ENCODE measurements at places on chromosomes 13 and 19.
A peak's percentile ranks its signal among the peaks of the same experiment; 100 is the strongest.

DNA sequence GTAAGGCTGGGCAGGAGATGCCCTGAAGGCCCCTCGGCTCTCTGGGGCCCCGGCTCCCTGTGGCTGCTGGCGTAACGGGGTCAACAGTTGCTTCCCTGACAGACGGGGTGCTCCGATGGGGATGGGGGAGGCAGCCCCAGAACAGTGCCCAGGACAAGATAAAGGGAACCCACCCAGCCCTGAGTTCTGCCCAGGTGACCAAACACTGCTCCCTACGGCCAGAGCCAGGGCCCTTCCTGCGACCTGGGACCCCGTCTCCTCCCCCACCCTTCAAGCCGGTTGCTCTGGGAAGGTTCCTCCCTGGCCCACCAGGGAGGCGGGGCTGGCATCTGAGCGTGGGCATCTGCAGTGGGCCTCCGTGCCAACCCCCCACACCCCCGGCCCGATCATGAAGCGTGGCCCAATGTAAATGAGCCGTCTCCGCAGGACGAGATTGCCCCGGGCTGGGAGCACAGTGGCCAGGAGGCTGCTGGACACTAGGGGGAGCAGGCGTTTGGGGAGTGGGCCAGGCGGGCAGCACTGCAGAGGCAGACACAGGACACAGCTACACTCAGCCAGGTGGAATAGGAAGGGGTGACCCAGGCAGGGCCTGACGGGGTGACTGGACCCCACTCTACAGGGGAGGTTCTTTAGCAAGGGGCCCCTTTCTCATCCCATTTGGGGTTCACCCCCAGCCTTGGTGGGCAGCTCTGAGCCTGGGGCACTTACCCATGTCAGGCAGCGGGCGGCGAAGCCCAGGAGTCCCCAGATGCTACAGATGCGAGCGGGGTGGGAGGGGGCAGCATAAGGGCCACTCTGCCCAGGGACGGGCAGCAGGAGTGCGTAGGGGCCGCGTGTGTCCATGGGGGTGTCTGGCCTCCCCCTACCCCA lies 1.2 kb upstream of the NKPD1 start:
- DNase-seq, result no peak

DNA sequence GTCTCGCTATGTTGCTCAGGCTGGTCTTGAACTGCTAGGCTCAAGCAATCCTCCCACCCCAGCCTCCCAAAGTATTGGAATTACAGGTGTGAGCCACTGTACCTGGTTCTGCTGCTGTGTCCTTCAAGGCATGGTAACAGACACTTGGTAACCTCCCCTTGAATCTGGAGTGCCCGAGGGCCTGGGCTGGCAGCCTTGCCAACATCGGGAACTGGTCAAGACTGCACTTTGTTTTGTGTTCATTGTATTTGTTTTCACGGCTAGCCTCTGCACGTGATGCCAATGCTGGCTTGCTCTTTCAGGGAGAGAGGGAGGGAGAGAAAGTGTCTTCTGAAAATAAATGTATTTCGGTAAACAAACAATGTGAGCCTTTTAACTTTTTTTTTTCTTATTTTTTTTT lies 12.0 kb downstream of the CERS4 start:
- DNase-seq, result no peak

- no peak for DNase-seq
These were observed 402.7 kb downstream of the TBC1D4 start for GRCh38 chr13:75079226-75079625.

DNA sequence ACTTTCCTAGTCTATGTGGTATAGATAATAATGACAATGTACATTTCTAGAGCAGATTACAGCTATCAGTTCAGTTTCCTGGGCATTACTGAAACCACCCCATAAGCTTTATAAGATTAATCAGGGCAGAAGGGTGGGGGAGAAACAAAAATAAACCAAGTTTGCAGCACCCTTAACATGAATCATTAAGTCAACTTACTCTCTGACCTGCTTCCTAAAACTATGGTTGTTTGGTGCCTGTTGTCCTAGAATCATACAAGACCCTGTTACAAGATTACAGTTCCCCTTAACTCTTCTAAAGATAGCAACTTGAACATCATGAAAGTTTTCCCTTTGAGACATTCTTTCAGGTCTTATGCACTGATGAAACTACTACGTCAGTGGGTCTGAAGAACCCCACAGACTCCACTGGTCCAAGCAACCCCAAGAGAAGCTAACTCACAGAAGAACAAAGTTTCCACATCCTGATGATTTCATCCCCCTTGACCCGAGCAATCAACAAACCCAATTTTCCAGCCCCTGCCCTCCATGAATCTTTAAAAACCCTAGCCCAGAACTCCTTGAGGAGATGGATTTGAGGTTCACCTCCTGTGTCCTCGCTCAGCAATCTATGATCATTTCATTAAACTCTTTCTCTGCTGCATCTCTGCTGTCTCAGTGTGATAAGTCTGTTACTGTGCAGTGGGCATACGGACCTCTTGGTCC lies 336.5 kb downstream of the FOXO1 start:
- no peak for DNase-seq

GRCh38 chr13:51317262-51317661 lies 22.2 kb upstream of the SERPINE3 start:
- no peak for DNase-seq

GRCh38 chr13:74027161-74027779 lies 106.9 kb downstream of the KLF12 start:
- no peak for DNase-seq

DNA sequence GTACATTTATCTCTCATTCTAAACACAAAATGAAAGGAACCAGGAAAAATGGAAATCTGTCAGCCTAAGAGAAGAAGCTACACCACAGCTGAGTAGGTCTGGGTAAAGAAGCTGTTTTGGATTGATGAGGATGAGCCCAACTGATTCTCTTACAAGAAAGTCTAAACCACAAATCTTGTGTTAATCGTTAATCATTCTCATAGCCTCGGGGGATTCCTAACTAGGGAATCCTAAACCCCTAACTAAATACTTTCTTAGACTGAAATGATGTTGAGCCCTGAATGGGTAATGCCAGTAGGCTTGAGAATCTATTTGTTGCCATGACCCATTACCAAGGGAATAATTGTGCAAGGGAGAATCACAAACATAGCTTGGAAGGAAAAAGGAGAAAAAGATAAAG lies 327.5 kb upstream of the SPRY2 start:
- no peak for DNase-seq

- DNase-seq, result peak; percentile 35
These were observed 7.1 kb downstream of the GPR108 start for GRCh38 chr19:6730153-6730804.

GRCh38 chr19:38362076-38362945 lies 12.1 kb upstream of the PSMD8 start:
- peak; percentile 85 for DNase-seq

- DNase-seq, result no peak
These were observed 531.3 kb downstream of the RFC3 start for GRCh38 chr13:34349091-34349722.

- no peak for DNase-seq
These were observed 730 bp upstream of the ABCC4 start for GRCh38 chr13:95301968-95302393.

DNA sequence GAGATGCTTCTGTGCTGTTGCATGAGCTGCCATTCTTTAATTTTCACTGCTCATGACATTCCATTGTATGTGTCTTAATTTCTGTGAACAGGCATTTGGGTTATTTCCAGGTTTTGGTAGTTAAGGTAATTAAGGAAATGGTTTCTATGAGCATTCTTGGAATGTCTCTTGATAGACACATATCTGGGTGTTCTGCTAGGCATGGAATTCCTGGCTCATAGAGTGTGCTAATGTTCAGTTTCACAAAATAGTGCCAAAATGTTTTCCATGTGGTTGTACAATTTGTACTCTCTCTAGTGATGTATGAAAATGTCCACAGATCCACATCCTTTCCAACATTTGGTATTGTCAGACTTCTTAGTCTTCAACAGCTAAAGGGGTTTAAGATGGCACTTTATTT lies 680.9 kb upstream of the SGCG start:
- DNase-seq, result no peak

- no peak for DNase-seq
These were observed 21.1 kb downstream of the TEX101 start for GRCh38 chr19:43435775-43436174.

GRCh38 chr13:94342436-94343242 lies 136.8 kb downstream of the DCT start:
- no peak for DNase-seq

GRCh38 chr19:6501740-6502648 lies at the start of gene TUBB4A:
Gene TUBB4A (minus strand): TSS chr19:6502309. CDS start chr19:6502212, 97 bp downstream.
- DNase-seq, result no peak

- DNase-seq, result no peak
These were observed 1722.6 kb upstream of the PRR20A start for GRCh38 chr13:55418095-55418494.

DNA sequence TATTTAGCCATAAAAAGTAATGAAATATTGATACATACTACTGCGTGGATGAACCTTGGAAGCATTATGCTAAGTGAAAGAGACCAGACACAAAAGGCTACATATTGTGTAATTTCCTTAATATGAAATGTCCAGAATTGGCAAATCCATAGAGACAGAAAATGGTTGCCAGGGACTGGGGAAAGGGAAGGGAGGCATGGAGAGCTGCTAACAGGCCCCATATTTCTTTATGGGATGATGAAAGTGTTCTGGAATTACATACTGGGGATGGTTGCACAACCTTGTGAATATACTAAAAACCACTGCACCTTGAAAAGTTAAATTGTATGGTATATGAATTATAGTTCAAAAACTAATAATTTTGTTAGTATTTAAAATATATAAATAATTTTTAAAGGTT lies 3.6 kb downstream of the IFT88 start:
- DNase-seq, result peak; percentile 32

GRCh38 chr13:90868321-90868920 lies 479.1 kb upstream of the MIR17HG start:
- peak; percentile 47 for DNase-seq

- no peak for DNase-seq
These were observed 1.4 kb downstream of the MAG start for GRCh38 chr19:35293363-35293739.

DNA sequence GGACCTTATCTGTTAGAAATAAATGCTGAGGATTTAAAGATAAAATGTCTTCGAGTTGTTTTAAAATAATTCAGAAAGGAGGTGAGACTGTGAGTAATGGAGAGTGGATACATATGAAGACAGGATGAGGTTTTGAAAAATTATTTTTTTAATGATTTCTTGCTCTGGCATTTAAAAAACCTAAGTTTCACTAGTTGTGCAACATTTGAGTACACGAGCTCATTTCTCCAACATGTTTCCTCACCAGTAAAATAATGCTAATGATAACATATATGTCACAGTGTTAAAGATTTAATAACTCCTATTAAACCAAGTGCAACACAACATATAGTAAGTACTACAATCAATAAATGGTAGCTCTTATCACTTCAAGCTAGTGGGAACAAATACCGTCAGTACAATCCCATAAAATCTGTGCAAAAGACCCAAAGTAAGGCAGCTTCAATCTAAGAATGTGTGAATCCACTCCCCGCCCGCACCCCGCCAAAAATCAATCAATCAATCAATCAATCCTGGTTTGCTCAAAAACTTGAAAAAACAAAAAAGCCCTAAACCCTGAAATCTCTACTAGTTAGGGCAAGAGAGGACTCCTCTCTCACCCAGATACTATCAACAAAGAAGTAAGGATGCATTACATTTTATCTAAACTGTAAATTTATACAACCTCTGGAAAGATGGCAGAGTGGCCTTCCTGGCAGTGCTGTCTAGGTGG lies 1.3 kb downstream of the ALG5 start:
- peak; percentile 10 for DNase-seq

DNA sequence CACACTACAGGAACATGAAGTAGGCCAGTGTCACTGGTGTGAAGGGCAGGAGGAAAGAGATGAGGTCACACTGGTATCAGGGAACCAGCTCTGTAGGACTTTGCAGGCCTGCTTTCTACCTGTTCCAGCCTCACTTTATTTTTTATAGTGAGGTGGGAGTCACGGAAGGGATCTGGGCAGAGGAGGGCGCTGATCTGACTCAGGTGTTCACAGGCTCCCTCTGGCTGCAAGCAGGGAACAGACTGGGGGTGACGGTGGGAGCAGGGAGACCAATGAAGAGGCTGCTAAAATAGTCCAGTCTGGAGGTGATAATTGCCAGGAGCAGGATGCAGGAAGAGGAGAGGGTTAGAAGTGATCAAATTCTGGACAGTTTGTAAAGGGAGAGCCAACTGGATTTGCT lies 2.8 kb downstream of the THAP8 start:
- DNase-seq, result no peak

DNA sequence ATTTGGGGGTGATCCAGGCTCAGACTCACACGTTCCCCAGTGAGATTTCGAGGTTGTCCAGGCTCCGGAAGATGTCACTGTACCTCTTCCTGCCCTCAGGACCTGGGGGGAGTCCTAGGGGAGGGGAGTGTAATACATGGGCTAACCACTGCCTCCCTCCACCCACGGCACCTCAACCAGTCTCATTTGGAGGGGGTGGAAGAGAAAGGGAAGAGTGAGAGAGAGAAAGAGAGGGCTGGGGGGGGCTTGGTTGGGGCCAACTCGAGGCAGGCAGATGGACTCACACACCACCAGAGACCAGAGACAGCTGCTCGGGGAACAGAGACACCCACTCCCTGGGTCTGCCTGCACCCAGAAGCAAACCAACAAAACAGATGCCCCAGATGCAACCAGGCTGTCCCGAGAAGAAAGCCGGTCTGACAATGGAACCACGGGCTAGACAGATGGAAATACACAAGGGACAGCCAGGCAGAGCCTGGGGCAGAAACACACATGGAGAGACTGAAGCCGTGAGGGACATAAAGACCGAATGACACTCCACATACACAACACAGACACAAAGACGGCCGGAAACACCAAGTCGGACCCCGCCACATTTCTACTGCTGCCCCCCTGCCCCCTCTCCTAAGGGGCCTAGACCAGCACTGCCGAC lies 825 bp downstream of the GMIP start:
- DNase-seq, result peak; percentile 33

GRCh38 chr13:50631041-50631440 lies 212.5 kb downstream of the DLEU7 start:
- peak; percentile 19 for DNase-seq

GRCh38 chr19:6495947-6496346 lies 6.2 kb downstream of the TUBB4A start:
- no peak for DNase-seq

DNA sequence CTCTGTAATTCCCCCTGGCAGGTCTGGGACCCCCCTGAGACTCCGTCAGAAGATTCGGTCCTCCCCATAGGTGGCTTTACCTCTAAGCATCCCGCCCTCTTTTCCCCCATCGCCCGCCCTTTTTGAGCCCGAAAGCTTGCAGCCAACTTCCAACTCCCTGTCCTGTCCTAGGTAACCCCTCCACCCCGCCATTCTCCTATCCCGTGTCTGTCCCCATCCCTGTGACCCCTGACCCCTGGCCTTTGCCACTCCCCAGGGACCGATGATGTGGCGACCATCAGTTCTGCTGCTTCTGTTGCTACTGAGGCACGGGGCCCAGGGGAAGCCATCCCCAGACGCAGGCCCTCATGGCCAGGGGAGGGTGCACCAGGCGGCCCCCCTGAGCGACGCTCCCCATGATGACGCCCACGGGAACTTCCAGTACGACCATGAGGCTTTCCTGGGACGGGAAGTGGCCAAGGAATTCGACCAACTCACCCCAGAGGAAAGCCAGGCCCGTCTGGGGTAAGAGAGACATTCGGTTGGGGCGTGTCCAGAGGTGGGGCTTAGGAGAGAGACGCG lies 488 bp downstream of the RCN3 start:
- no peak for DNase-seq
